WTC11 (cell line): ENCODE measurements at places on chromosomes 1 and 21. TPM values are rescaled to one million over a fixed set of nuclear protein-coding genes. Genes with fewer than 3 reads are reported as not detected.

COL6A2 gene
- 111 to 138 TPM (median 138 TPM) in 3 replicates for total RNA-seq

DNA sequence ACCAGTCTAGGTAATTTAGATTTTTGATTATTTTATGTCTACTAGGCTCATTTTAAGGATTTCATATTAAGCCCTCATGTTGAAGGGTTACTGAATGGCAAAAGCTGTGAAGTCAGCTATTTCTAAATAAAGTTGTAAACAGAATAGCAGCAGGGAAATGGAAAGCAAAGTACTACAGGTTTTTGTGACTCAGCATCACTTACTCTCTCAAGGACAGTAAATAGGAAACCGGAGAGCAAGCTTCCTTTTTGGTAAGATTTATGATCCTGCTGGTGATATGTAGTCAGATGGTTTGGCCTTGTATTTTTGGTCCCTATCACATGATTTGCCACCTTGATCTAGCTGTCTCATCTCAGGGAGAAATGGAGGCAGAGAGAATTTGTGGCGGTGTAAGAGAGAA is 226.0 kb downstream of the RPS6KC1 start:
- no peak for DNase-seq

GRCh38 chr1:94255476-94255875 is 18.1 kb upstream of the ARHGAP29 start:
- no peak for DNase-seq

RGSL1 gene
- total RNA-seq, result not detected in 3 replicates

GRCh38 chr1:66751160-66751559 is 1.1 kb upstream of the DYNLT5 start:
- no peak for DNase-seq

- DNase-seq, result no peak
These were observed 102.4 kb downstream of the TGFBR3 start for GRCh38 chr1:91783423-91784170.

DNA sequence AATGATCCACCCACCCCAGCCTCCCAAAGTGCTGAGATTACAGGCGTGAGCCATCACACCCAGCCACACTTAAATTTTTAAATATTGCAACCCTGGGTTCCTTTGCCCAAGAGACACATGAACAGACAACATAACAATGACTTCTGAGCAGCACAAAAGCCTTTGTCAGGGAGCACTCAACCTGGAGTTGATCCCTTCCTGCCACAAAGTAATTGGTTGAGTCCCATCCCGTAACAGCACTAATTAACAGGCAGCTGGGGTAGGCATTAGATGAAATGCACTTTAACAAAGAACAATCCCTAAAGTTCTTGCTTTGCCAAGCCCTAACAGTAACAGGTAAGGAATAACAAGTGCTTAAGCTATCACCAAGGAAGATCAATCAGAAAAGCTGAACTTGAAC is 5.9 kb upstream of the BCAR3 start:
- DNase-seq, result no peak

- peak; percentile 86 for DNase-seq
These were observed 70.4 kb upstream of the TARDBP start for GRCh38 chr1:10941891-10942541.

C8A gene
- 0.07 to 0.13 TPM in 2 of 3 replicates, not detected in the other for total RNA-seq

CRB1 gene
- total RNA-seq, result 0.07 to 0.11 TPM in 2 of 3 replicates, not detected in the other

- peak; percentile 33 for DNase-seq
These were observed 553 bp upstream of the STMN1 start for GRCh38 chr1:25906644-25907300.

- no peak for DNase-seq
These were observed 31.0 kb downstream of the TMCC2 start for GRCh38 chr1:205258719-205259118.

GRCh38 chr1:167669209-167670124 is 39.4 kb downstream of the RCSD1 start:
- no peak for DNase-seq

DNA sequence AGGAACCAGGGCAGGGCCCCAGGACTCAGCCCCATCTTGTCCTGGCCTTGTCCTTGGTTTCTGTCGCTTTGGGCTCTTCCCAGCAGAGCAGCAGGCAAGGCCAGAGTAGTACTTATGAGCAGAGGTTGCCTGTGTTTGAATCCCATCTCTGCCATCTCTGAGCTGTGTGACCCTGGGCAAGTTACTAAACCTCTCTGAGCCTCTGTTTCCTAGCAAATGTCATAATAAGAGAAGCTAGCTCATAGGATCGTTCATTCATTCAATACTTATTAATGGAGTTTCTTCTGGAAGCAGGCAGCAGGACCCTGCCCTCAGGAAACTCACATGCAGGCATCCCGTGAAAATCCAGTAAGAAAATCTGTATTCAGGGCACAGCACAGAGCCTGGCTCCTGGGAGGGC is 84.3 kb downstream of the FBXO2 start:
- DNase-seq, result no peak

- no peak for DNase-seq
These were observed 580.7 kb upstream of the ADGRL4 start for GRCh38 chr1:79587229-79587628.
